ENCODE measurements at places on chromosomes 6 and 20.

DNA sequence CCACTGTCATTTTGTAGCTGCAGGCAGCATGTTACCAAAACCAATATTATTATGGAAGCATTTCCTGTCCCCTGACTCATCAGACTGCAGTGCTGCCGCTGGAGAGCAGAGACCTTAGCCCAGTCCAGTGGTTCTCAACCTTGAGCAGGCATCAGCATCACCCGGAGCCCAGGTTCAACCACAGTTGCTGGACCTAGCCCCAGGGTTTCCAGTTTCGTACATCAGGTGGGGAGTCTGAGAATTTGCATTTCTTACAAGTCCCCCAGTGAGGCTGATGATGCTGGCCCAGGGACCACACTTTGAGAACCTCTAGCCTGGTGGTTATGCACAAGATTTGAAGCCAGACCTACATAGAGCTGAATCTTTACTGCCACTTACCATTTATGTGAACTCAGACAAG is 47.3 kb downstream of the LY86 start:
- DNase-seq, result no peak

GRCh38 chr20:50611128-50611810 is 80.1 kb downstream of the RIPOR3 start:
- DNase-seq, result no peak

DNA sequence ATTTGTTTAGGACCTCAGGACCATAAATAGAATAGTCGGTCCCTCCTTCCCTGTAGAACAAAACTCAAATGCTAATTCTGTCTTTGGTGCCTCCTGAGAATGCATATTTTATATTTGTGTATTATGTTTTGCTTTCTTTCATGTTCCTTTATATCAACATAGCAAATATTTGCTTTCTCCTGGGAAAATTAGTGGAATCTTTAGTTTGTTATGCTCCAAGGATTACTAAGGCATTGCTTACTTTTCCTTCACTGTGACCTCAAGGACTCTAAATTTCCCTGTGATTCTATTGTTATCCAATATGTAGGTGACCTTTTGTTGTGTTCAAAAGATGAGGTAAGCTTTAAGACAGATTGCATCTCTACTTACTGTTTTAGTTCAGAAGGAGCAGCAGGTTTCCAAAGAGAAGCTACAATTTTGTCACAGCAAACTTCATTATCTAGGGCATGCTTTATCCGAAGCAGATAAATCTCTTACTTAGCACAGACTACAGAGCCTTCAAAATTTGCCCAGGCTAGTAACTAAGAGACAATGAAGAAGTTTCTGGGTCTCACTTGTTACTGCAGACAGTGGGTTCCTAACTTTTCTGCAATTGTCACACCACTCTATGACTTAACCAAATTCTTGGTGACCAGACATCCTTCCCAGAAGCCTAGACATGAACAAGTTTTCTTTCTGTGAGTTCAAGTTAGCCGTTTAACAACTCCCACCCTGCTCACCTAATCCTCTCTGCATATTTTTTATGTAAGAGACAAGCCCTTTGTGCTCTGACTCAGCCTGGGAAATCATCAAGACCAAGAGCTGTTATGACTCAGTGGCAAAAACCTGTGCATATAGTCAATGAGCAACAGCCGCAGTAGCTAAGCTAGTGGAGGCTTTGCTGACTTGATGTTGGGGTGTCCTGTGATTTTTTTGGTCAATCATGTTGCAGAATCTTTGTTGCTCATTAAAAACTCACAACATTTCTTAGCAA is 378.8 kb downstream of the QKI start:
- no peak for DNase-seq

DNA sequence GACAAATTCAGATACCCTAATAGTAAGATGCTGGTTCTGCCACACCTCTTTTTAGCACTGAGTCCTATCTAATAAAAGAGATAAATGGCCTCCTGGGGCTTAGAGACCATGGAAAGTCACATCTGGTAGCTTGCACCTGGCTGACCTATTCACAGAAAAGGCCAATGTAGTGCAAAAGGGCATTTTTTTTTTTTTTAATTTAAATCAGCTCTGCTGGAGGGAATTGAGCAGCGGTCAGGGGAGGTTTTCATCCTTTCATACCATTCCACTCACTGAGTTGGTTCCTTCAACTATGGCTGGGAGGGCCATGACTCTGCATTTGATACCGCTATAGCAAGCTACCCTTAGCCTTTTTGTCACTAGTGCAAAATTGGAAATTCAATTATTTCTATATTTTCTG is 20.1 kb upstream of the HS3ST5 start:
- DNase-seq, result no peak

DNA sequence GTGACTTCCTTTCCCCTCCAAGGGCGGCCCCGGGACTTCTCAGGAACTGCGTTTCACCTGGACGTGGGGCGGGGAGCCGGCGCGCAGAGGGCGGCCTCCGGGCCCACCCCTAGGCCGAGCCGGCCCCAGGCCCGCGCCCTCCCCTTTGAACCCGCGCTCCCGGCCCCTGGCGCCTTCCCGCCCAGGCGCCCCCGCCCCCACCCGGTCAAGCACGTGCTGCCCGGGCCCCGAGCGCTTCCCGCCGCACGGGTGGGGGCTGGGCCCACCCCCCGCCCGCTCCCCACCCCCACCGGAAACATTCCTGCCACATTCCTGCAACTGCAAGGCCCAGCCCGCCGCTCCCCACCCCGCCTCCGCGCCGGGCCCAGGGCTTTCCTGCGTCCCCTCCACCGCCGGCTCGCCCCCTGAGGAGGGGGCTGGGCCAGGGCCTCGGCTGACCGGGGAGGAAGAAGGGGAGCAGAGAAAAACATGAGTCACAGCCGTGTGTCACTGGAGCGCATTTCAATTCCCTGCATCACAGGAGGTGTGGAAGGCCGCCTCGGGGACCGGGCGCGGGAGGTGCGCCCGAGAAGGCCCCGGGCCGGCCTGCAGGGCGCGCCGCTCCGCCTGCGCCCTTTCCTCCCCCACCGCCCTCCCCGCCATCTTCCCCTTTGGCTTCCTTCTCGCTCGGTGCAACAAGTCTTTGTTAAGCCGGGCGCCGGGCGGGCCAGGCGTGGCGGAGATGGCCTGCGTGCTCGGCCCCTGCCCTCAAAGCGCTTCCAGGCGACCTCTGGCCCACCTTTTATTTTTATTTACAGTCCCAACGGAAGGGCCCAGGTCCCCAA is 1.2 kb upstream of the HMGA1 start:
- DNase-seq, result peak; percentile 44

GRCh38 chr20:24332956-24333355 is 136.5 kb upstream of the SYNDIG1 start:
- no peak for DNase-seq

DNA sequence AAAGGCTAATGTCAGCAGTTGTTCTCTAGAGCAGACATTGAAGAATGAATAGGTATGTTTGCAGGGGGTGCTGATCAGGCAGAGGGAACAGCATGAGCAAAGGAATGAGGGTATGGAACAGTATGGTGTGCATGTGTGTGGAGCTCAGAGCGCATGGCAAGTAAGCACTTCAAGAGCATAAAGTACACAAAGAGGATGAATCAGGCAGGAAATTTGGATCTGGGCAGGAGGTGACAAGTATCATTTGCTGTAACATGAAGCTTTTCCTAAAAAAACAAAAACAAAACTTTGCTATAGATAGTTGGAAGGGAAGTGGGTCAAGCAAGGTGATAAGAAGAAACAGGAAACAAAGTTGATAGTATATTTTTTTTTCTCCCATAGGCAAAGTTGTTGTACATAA is 746.8 kb downstream of the HDGFL1 start:
- DNase-seq, result no peak

- no peak for DNase-seq
Measured at GRCh38 chr6:20188630-20189075, 23.6 kb downstream of the MBOAT1 start.

DNA sequence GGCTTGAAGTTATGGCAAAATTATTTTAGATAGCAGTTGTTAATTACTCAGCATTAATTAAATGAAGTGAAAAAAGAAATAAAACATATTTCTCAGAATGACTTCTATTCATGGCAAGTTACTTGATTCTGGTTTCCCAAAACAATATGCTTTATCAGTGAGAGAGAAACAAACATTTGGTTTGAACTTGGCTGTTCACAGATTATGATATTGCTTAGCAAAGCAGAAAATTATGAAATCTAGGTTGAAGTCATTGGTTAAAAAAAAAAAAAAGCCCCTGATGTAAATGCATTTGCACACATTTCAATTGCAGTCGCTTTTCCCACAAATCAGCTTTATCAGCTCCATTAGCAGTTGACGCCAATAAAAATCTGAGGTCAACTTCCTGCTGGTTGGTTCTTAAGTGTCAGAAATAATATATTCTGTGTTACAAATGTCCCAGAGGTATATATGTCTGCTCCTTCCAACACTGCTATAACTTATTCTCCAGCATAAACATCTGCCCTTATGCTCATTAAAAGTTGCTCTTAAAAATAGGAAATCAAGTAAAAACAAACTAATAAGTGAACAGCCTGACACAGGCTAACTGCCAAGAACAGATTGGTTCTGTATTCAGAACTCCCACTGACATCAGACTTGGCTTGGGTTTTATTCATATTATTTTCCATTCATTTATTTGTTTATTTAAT is 275.4 kb downstream of the PHF3 start:
- DNase-seq, result no peak

GRCh38 chr6:120966321-120966720 is 368.0 kb downstream of the TBC1D32 start:
- DNase-seq, result no peak

GRCh38 chr20:33685328-33686099 is 671 bp downstream of the E2F1 start:
- no peak for DNase-seq

DNA sequence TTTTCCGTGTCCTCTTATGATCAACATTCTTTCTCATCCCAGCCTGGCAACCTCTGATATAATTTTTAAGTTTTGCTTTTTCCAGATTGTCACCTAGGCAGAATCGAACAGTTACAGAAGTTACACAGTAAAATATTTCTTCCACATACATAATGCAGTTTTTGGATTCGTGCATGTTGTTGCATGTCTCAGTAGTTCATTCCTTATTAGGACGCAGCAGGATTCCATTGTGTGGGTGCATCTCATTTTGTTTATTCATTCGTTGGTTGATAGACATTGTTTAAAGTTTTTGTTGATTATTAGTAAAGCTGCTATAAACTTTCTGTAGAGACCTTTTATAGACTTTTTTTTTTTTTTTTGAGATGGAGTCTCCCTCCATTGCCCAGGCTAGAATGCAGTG is 284.3 kb upstream of the FERMT1 start:
- no peak for DNase-seq
